ENCODE measurements at places on chromosomes 4 and X. TPM values are rescaled to one million over a fixed set of nuclear protein-coding genes. Genes with fewer than 3 reads are reported as not detected.

DNA sequence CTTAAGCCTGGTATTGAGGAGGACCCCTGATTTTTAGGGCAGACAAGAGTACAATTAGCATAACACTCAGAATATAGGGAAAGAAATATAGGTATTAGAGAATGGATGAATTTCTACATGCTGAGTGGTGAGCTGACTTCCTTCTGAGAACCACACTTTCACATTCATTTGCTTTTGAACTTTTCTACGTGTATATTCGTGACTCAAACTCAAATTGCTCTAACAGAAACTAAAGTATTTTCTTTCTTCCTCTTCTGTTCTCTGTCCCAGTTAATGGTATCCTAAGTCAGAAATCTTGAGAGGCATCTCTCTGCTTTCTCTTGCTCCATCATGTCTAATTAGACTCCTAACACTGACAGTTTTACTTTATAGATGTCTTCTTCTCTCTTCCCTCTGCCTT, 103.2 kb upstream of the CITED1 start:
- H3K27ac ChIP-seq: no peak overlapping the region
- DNase-seq: no peak
- H3K4me1 ChIP-seq: no peaks in the 10 kb centered on the region

DNA sequence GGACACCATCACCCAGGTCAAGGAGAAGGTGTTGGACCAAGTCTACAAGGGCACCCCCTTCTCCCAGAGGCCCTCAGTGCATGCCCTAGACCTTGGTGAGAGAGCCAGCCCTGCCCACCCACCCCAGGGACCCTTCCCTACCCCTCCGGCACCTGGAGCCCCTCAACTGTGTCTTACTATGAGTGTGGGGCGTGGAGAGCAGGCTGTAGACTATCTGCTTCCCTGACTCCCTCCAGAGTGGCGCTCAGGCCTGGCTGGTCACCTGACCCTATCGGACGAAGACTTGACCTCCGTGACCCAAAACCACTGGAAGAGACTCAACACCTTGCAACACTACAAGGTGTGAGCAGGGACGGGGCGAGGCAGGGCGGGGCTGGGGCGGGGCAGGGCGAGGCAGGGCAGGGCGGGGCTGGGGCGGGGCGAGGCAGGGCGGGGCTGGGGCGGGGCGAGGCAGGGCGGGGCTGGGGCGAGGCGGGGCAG, 4.7 kb upstream of the SRPK3 start:
- DNase-seq: no peak
- no peaks in the 10 kb centered on the region for H3K4me1 ChIP-seq
- H3K27me3 ChIP-seq: no peaks in the 10 kb centered on the region

The PDE5A gene
- total RNA-seq: 20.2 TPM

DNA sequence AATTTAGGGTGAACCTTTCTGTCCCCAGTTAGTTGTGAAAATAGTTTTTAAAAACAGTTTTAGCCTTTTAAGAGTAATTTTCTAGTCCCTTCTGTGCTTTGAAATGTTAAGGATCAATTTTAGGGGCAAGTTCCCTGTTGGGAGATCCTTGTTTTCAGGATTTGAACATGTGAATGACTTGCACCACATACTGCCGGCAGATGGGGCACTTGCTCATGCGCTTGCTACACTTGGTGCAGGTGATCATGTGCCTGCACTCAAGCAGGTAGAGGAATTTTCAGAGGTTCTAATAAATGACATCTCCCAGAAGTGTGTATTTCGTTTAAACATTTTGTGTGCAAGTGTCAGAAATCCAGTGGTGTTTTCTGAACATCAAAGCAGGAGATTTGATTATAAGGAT, 195.9 kb downstream of the CHM start:
- H3K27me3 ChIP-seq: no peaks in the 10 kb centered on the region
- no peaks in the 10 kb centered on the region for H3K4me1 ChIP-seq
- no peak overlapping the region for H3K4me3 ChIP-seq
- DNase-seq: peak; percentile 37
- no peaks in the 10 kb centered on the region for H3K36me3 ChIP-seq

DNA sequence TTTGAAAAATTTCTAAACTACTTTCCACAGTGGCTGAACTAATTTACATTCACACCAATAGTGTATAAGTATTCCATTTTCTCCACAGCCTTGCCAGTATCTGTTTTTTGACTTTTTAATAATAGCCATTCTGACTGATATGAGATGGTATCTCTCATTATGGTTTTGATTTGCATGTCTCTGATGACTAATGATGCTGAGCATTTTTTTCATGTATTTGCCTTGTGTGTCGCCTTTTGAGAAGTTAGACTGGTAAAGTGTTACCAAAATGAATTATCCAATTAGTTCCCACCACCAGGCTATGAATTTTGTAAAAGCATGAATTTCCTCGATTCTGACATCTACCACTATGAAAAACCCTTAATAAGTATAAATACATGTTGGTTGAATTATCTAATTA, 242.2 kb upstream of the GK2 start:
- no peak overlapping the region for H3K4me3 ChIP-seq
- H3K4me1 ChIP-seq: peaks cover 48% of the 10 kb centered on the region
- no peak for DNase-seq
- H3K27ac ChIP-seq: peak overlapping the region; percentile 92

DNA sequence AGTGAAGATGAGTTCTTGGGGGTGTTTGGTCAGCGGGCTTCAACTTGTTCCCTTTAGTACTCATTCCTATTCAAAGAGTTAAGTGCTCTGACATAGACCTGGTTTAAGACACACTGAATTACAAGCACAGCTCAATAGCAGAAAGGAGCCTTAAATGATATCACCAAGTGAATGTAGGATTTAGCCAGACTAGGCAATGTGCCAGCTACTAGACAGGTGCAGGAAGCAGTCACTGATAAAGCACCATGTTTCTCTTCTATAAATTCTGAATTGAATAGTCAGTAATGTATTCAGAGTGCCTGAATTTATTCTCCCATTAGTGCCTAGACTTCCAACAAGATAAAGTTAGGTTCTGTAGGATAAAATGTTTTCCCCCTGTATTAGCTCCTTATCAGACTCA, 63.6 kb downstream of the ASB9 start:
- no peak for DNase-seq
- H3K36me3 ChIP-seq: no peaks in the 10 kb centered on the region
- no peak overlapping the region for H3K4me3 ChIP-seq
- H3K27me3 ChIP-seq: no peaks in the 10 kb centered on the region
- no peak overlapping the region for H3K27ac ChIP-seq

GRCh38 chr4:119136546-119136945, 914 bp downstream of the MYOZ2 start:
- H3K4me1 ChIP-seq: no peaks in the 10 kb centered on the region
- no peak overlapping the region for H3K27ac ChIP-seq
- H3K36me3 ChIP-seq: no peaks in the 10 kb centered on the region
- DNase-seq: peak; percentile 21
- H3K27me3 ChIP-seq: no peaks in the 10 kb centered on the region

DNA sequence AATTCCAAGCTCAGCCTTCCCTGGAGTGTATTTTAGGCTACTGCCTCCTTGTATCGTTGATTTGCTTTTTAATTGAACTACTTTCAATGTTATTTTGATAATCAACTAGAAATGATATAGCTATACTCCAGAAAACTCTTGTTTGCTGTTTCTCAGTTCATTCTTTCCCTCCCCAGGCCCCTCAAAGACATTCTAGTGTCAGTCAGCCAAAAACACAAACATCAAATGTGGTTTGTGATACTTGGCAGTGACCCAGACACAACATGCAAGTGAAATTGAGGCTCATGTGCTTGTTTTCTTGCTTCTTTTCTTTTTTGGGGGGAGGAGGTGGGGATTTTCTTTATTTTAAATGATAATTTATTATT, 7.6 kb downstream of the FAT4 start:
- H3K4me3 ChIP-seq: no peak overlapping the region
- DNase-seq: no peak
- H3K4me1 ChIP-seq: peaks cover 26% of the 10 kb centered on the region
- no peak overlapping the region for H3K27ac ChIP-seq
- H3K27me3 ChIP-seq: peaks cover 18% of the 10 kb centered on the region

The MPC1L gene
- total RNA-seq: not detected

The ARX gene
- total RNA-seq: not detected

- H3K27ac ChIP-seq: no peak overlapping the region
- H3K27me3 ChIP-seq: peaks cover 30% of the 10 kb centered on the region
- peaks cover 7% of the 10 kb centered on the region for H3K4me1 ChIP-seq
- DNase-seq: no peak
- no peak overlapping the region for H3K4me3 ChIP-seq
Measured at GRCh38 chr4:8900588-8900987, 28.9 kb upstream of the HMX1 start.

DNA sequence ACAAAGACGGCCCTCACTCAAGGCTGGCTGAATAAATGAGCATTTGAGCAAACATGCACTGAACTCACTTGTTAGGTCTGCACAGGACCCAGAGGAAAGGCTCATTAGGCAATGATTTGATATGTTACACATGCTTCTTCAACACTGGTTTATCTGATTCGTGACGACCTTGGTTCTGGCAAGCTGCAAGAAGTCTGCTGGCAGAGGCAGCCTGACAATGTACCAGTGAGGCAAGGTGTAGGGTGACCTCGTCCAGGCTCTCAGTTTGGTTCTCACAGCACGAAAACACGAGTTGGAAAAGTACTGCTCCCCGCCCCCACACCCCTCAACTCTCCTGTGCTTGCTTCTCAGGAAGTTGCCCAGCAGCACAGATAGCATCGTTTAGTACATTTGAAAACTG, 63.1 kb upstream of the CITED1 start:
- H3K4me3 ChIP-seq: no peak overlapping the region
- H3K27me3 ChIP-seq: no peaks in the 10 kb centered on the region
- H3K4me1 ChIP-seq: no peaks in the 10 kb centered on the region
- H3K27ac ChIP-seq: no peak overlapping the region
- no peaks in the 10 kb centered on the region for H3K36me3 ChIP-seq

All from GM23338 (cell line).